ENCODE measurements at places on chromosomes 4 and X. TPM values are rescaled to one million over a fixed set of nuclear protein-coding genes. Genes with fewer than 3 reads are reported as not detected.

DNA sequence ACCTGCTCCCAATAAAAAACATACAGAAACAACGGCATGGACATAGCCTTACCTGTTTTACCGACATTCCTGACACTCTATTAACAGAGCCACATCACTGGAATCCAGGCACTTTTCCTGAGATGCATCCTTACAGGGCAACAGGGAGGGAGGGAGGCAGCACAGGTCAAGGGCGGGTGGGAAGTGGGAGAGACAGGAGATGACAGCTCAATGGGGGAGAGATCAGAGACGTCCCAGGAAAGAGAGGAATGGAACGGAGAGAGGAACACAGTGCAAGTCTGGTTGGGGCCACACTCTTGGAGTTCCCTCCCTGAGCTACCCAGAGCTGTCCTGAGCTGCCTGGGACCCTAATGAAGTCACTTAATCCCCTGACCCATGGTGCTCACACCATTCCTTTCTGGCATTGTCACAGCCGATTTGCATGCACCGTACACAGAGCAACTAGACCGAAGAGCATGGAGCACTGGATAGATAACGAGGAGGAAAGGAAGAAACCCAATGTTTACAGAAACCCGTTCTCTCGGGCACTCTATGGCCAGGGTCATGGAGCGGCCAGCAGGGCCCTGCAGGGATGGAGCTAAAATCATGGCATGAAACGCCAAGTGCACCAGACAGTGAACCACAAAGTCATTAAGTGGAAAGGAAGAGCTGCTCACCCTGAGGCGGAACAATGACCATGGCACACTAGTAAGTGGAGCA, 93.1 kb downstream of the NSUN7 start:
- H3K36me3 ChIP-seq: no peaks in the 10 kb centered on the region
- no peaks in the 10 kb centered on the region for H3K27me3 ChIP-seq
- no peak overlapping the region for H3K4me3 ChIP-seq
- peaks cover 5% of the 10 kb centered on the region for H3K4me1 ChIP-seq

SPARCL1 gene
- total RNA-seq: not detected

ATP2B3 gene
- not detected for total RNA-seq

GRCh38 chr4:122776916-122777315, 44.4 kb downstream of the BBS12 start:
- H3K4me3 ChIP-seq: no peak overlapping the region
- no peak overlapping the region for H3K27ac ChIP-seq
- H3K27me3 ChIP-seq: peaks cover 4% of the 10 kb centered on the region
- no peaks in the 10 kb centered on the region for H3K36me3 ChIP-seq
- no peaks in the 10 kb centered on the region for H3K4me1 ChIP-seq

TCEAL9 gene
- total RNA-seq: 3.5 TPM

GRCh38 chr4:156628858-156629257, 342.7 kb downstream of the PDGFC start:
- no peak overlapping the region for H3K4me3 ChIP-seq
- no peaks in the 10 kb centered on the region for H3K27me3 ChIP-seq
- H3K27ac ChIP-seq: no peak overlapping the region
- no peaks in the 10 kb centered on the region for H3K36me3 ChIP-seq
- no peaks in the 10 kb centered on the region for H3K4me1 ChIP-seq
- no peak for DNase-seq

GRCh38 chrX:155880586-155881157, 473 bp upstream of the VAMP7 start:
- peaks cover 19% of the 10 kb centered on the region for H3K4me1 ChIP-seq
- peak overlapping the region; percentile 86 for H3K27ac ChIP-seq
- no peak for DNase-seq
- no peaks in the 10 kb centered on the region for H3K36me3 ChIP-seq

- no peaks in the 10 kb centered on the region for H3K27me3 ChIP-seq
- H3K4me3 ChIP-seq: no peak overlapping the region
- H3K4me1 ChIP-seq: no peaks in the 10 kb centered on the region
- no peak overlapping the region for H3K27ac ChIP-seq
- H3K36me3 ChIP-seq: no peaks in the 10 kb centered on the region
- DNase-seq: no peak
These were observed 565.2 kb downstream of the PCDH18 start for GRCh38 chr4:136967069-136967468.

GRCh38 chr4:142278663-142279062, 567.4 kb downstream of the INPP4B start:
- no peak overlapping the region for H3K4me3 ChIP-seq
- H3K27me3 ChIP-seq: no peaks in the 10 kb centered on the region
- H3K27ac ChIP-seq: no peak overlapping the region

DNA sequence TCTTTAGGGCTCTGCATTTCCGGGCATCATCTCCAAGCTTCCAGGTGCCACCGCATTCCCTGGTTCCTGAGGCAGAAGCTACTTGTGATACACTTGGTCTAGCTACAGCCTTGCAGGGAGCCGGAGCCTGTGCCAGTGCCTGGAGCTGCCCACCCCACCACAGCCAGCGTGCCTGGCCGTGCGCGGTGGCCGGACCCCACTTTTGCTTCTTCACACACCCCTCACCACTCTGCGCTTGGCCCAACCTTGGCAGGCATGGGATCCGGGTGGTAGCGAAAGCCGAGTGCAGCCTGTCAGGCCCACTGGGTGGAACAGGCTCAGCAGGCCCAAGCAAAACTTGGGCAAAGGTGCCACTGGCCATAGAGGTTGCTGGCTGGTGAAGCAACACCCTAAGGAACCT, 823.7 kb downstream of the GLUD2 start:
- no peaks in the 10 kb centered on the region for H3K4me1 ChIP-seq
- no peak overlapping the region for H3K4me3 ChIP-seq
- no peak for DNase-seq
- H3K36me3 ChIP-seq: no peaks in the 10 kb centered on the region

DNA sequence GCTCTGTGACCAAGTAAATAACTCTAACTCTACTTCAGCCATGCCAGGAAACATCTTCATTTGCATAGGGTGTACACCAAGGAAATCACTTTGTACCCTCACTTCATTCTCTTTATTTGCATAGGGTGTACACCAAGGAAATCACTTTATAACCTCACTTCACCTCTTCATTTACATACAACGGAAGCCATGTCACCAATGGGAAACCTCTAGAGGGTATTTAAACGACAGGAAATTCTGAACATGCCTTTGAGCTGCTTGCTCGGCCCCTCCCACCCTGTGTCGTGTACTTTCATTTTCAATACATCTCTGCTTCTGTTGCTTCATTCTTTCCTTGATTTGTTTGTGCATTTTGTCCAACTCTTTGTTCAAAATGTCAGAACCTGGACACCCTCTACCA, 848.1 kb upstream of the FRG1 start:
- no peaks in the 10 kb centered on the region for H3K36me3 ChIP-seq
- H3K4me1 ChIP-seq: no peaks in the 10 kb centered on the region
- no peak for DNase-seq
- no peak overlapping the region for H3K27ac ChIP-seq
- no peak overlapping the region for H3K4me3 ChIP-seq
- H3K27me3 ChIP-seq: no peaks in the 10 kb centered on the region

Data from activated naive CD4-positive, alpha-beta T cell treated with anti-CD3 and anti-CD28 coated beads for 36 hours (primary cell).